CD4-positive, alpha-beta T cell treated with Interleukin-15 for 4 hours (primary cell): ENCODE measurements at places on chromosomes 7 and 10.

- DNase-seq, result no peak
These were observed 178.5 kb downstream of the AMPH start for GRCh38 chr7:38452681-38453108.

DNA sequence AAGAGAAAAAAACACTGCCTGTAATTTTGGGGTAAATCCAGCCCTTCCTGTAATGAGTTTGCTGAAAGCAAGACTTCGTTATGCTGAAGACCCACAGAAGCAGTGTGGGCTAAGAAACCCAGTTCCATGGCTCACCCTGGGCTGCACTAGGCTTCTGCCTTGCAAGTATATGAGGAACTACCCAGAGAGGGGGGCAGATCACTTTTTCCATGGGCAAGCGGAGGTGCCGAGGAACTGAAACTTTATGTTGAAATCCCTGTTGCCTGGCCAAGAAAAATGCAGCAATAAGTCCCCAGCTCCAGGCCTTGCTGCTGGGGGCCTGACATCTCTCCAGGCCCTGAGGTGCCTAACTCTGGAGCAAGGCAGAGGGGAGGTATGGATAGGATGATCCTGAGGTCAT is 8.5 kb downstream of the RASSF4 start:
- peak; percentile 21 for DNase-seq

DNA sequence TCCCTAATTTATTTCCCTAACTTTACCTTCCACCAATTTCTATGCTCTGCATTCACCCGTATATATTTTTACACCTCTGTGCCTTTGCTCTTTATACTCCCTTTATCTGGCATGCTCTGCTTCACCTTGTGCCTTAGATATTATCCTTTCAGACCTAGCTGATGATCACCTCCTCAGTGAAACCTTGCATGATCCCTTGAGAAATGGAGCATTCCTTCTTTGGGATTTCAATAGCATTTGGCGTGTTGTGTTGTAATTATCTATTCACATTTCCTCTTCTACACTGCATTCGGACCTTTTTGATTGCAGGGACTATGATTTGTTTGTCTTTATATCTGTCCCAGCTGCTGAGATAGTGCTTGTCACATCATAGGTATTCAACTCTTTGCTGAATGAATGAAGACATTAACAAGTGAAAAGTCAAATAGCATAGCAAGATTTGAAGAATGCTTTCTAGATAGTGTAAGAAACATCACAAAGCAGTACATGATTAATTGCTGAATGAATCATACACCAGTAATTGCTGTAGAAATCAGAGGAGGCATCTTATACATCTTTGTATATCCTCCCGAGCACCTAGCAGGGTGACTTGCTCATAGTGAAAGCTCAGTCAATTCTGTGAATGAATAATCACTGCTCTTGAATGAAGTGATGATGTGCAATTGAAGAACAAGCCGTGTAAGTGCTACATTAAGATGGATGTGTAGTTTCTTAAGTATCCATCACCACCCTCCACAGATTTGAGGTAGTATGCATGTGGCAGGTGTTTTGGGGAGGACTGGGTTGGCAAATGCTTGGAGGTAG is 2.0 kb upstream of the TM9SF3 start:
- DNase-seq, result peak; percentile 46

DNA sequence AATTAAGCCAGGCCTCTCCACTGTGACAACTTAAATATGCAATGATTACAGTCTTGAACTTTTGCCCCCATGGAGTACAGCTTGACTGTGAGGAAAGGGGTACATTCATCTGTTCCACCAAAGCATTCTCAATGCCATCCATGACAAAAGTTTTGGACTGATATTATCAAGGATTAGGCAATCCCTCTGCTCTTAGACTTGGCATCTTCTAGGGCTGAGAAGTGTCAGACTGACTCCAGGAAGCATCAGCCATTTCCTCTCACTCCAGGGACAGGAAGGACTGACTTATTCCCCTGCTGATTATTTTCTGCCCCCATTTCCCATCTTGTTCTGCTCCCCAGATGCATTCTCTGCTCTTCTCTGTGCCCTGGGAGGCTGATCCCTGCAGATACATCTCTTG is 69.7 kb downstream of the ZNF365 start:
- DNase-seq, result no peak

- DNase-seq, result no peak
These were observed 235.0 kb upstream of the PTN start for GRCh38 chr7:137578541-137578940.

DNA sequence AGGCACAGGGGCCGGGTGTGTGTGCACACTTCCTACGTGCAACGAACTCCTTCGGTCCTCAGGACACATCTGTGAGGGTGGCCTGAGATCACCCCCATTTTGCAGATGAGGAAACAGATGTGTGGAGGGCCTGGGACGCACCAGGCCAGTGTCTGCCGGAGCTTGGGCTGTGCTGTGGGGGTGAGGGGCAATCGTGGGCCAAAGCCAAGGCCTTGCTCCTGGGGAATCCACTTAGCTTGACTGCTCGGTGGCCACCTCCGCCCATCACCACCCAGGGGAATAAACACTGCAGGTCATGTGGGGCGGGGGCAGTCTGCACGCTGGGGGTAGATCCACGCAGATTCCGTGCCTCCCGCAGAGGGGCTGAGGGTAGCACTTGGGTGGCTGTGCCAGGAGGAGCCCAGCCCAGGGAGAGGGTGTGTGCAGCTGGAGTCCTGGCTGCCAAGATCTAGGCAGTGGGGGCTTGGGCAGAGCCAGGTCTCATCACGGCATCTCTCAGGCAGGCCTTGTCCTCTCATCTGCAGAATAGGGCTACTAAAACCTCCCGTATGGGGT is 70.8 kb upstream of the EN2 start:
- no peak for DNase-seq

DNA sequence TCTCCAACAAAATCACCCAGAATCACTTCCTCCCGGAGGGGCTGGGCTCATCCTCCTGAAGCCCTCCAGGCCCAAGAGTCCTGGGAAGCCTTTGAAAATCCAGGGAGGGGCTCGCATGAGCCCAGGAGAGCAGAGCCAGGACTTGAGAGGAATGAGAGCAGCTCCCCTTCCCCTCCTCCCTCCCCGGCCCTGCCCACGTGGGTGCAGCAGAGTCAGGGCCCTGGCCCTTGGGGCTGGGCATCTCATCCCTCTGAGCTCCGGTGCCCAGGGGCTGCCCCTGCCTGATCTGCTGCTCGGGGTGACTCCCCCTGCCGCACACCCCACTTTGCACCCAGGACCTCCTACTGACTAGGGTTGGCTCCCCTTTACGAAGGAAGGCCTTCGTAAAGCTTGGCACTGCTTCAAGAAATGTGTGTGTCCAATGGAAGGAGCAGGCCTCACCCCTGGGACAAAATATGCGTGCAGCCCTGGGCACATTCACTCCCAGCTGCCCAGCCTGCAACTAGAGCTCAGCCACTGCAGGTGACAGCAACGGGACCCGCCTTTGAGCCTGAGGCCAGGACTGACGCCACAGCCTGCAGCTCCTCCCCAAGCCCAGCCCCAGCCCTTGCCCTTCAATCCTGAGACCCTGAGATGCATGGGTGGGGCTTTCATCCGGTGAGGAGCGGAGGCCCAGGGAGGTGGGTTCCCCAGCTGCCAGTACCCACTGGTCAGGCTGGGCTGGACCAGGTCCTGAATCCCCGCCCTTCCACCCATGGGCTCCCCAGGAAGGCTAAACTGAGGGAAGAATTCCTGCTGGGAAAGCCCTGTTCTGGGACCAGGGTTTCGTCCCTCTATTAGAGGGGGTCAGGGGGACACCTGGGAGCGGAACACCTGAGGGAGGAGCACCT is 21.8 kb downstream of the PWWP2B start:
- no peak for DNase-seq

DNA sequence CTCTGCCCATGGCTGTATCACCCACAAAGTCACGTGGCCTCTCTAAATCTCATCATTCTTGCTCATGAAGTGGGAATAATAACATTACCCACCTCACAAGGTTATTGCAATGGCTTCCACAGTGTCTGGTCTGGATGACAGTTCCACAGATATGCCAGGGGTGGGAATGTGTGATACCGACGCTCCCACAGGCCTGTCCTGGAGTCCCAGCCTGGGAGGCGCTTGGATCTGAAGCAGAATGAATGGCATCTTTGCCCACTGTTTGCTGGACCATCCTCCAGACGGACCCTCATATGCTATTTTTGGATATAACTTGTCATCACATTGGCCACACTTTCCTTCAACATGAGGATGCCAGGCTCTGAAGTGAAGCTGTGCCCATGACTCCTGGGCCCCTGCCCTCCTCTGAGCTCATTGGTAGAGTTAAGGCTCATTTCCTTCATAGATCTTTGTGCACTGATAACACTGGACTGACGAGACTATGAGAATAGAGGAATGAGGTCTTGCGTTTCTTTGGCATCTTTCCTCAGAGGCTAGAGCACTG is 279.8 kb upstream of the ZNF32 start:
- DNase-seq, result no peak

- no peak for DNase-seq
These were observed 106.1 kb downstream of the PPP1R3A start for GRCh38 chr7:113812591-113813255.

DNA sequence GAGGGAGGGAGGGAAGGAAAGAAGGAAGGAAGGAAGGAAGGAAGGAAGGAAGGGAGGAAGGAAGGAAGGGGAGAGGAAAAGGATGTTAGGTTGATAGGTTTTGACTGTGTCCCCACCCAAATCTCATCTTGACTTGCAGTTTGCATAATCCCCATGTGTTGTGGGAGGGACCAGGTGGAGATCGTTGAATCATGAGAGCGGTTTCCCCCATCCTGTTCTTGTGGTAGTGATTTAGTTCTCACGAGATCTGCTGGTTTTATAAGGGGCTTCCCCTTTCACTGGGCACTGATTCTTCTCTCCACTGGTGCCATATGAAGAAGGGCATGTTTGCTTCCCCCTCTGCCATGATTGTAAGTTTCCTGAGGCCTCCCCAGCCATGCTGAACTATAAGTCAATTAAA is 15.1 kb upstream of the NUDCD3 start:
- no peak for DNase-seq

GRCh38 chr10:1036341-1036791 is 10.7 kb upstream of the IDI2 start:
- peak; percentile 33 for DNase-seq

- DNase-seq, result no peak
These were observed 4.9 kb upstream of the FEZF1 start for GRCh38 chr7:122309421-122309820.

DNA sequence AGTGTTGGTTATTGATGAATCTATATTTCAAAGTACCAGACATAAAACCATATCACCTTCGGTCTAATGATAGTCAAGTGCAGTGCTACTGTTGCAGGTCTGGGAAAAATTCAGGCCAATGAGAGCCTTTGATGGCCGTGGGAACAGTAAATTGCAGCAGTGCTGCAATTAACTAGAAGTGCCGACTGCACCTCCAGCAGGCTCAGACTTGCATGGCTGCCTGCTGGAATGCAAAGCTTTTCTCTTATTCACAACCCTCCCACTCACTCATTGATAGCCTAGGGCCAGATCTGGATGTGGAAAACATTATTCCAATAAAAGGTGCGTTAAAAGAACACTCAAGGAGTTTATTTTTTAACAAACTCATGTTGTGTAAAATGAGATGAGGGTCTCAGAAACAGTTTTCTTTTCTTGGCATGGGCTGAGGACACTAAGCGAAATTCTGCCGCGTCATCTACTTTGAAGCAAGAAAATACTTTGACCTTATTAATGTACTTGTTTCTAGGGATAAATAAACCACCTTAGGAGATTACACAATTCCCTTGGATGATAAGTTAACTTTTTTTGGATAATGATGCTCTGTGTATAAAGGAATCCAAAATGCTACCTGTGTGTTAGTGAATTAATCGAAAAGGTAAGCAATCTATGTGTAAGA is 17.1 kb downstream of the PLXDC2 start:
- DNase-seq, result no peak

DNA sequence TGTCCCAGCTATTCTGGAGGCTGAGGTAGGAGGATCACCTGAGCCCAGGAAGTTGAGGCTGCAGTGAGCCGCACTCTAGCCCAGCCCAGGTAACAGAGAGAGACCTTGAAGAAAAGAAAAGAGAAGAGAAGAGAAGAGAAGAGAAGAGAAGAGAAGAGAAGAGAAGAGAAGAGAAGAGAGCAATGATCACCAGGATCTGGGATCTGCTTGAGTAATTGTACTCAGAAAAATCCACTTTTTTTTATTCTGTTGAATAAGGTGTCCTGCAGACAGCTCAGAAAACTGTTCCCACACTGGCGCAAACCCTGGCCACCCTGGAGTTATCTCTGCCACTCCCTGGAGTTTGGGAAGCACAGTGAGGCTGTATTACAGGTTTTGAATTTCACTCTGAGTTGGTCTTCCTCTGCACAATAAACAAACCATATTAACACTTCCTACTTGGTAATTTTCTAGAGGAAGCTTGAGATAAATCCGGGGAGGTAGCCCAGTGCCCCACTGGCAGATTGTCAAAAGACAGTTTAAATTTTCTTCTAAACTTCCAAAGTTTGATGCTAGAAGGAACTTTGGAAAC is 9.6 kb upstream of the OAT start:
- DNase-seq, result no peak

GRCh38 chr10:50544857-50545429 is 78.8 kb downstream of the SGMS1 start:
- no peak for DNase-seq

- no peak for DNase-seq
These were observed 29.2 kb downstream of the SNX10 start for GRCh38 chr7:26320878-26321277.

GRCh38 chr7:47227762-47228177 is 354.1 kb downstream of the TNS3 start:
- no peak for DNase-seq

DNA sequence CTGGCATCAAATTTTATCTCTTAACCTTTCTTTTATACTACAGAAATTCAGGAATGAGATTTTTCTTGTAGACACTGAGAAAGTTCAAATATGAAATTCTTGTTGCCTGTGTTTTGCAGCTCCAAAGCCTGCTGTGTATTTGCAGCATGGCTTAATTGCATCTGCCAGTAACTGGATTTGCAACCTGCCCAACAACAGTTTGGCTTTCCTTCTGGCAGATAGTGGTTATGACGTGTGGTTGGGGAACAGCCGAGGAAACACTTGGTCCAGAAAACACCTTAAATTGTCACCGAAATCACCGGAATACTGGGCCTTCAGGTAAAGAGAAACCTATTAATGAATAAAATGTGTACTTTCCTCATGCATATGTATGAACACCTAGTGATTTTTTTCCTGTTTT is 24.8 kb downstream of the LIPK start:
- no peak for DNase-seq

- DNase-seq, result no peak
These were observed 85.1 kb upstream of the KMT2C start for GRCh38 chr7:152520861-152521302.

DNA sequence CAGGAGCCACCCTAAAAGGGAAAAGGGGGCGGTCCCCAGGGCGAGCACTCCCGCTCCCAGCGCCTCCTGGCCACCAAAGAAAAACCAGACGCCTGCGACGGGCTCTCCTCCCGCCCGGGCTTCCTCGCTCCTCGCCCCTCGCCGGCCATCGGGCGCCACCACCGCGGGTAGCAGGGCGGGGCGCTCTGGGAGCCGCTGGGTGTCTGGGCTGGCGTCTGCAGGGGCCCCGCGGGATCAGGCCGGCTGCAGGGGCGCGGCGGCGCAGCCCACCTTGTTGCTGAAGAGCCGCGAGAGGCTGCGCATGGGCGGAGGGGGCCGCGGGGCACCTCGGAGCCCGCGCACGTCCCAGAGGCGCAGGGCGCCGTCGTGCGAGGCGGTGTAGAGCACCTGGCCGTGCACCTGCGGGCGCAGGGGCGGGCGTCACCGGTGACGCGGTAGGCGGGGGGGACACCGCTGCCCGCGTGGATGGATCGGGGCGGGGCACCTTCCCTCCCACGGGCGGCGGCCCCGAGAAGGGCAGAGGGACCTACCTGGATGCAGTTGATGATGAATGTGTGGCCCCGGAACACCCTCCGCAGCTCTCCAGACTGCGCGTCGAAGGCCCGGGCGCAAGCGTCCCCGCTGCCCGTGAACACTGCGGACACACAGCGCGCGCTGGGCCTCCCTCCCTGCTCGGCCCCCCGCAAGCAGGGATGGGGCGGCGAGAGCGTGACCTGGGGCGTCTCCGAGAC is 28.3 kb downstream of the WDR86 start:
- DNase-seq, result peak; percentile 45
